BJ (cell line): ENCODE measurements at places on chromosomes 1 and 21.
A peak's percentile ranks its signal among the peaks of the same experiment; 100 is the strongest.

GRCh38 chr1:65206836-65207235, 58.8 kb downstream of the AK4 start:
- no peak for DNase-seq

- no peak for DNase-seq
These were observed 38.8 kb downstream of the EGLN1 start for GRCh38 chr1:231383159-231383860.

DNA sequence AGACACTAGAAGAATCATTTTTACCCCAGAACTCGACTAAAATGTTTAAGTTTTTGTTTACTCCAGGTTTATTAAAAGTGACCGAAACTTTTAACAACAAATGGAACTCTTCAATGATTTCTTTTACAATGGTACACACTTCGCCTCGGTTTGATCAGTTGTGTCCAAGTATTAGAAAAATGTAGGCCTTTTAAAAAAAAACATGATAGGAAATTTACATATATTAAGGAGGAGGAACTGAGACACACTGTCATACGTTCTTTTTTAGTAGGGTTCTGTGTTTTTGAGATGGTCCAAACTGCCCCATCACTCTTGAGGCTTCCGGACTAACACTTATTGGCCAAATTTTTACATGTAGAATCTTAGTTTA, 1.3 kb downstream of the PRDM2 start:
- no peak for DNase-seq

DNA sequence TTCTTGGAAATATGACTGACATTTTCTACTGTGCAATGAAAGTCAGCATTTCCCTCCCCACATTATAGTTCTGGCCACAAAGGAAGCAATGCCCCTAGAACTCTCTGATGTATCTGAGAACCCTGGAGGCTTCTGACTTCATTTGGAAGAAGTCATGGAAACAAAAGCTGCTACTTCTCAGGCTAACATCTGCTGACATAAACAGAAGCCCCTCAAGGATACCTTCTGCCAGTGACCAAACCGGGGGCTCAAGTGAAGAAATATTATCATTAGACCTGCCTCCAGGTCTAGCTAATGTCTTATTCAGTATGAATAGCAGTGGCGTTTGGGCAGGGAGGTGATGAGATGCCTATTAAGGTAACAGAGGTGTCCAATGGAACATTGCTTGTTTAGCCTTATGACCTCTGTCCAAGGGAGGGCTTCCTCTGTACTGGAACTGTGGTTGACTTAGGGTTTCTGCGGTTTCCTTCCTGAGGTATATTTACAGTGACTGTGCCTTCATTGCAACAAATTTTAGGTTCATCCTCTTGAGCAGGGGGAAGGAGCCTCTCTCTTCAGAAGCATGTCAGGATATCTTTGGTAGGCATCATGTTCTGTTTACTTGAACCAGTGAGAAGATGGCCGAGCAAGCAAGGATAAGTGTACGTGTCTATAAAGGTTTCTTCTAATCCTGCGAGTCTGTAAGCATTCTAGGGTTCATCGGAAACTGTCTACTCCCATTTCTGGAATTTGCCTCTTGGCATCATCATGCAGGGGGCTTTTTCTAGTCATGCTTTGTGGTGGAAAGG, 161.7 kb downstream of the PBX1 start:
- DNase-seq: no peak

GRCh38 chr1:238465449-238465848, 574.7 kb upstream of the ZP4 start:
- no peak for DNase-seq

- no peak for DNase-seq
These were observed 115.8 kb upstream of the ZRANB2 start for GRCh38 chr1:71196685-71197084.

DNA sequence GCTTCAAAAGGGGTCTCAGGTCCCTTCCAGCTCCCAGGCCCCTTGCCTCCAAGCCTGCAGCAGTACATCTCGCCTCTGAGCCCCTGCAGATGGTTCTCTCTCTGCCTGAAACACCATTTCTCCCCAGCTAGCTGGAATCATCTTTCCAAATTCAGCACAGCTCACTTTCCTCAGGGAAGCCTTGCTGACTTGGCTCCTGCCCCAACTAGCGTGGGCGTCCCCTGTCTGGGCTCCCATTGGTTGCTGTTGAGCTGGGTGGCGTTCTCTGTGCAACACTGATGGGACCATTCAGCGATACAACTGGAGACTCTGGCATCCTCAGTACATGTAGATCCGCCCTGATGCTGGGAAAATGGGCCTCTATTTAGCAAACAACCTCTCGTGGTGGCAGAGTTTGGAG, 141.3 kb upstream of the IGSF21 start:
- no peak for DNase-seq

DNA sequence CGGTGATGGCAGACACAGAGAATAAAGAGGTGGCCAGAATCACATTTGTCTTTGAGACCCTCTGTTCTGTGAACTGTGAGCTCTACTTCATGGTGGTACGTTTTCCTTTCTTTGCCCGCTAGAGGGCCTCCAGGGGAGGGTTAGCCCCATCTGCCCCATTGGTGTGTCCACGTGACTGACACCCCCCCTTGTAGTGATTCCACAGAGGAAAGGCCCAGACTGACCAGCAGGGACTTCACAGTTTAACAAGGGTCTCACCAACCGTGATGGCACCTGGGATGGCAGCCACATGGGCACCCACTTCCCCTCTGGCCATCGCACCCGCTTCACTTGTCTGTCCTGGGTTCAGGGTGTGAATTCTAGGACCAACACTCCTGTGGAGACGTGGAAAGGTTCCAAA, 22.3 kb upstream of the SARS1 start:
- DNase-seq: no peak

GRCh38 chr1:151246786-151247185, 7.7 kb upstream of the PSMD4 start:
- DNase-seq: no peak

- no peak for DNase-seq
These were observed 445.9 kb downstream of the KIF26B start for GRCh38 chr1:245600658-245601057.

- no peak for DNase-seq
These were observed 45.3 kb downstream of the JAK1 start for GRCh38 chr1:64920941-64921589.

- no peak for DNase-seq
These were observed 35.3 kb downstream of the RGS8 start for GRCh38 chr1:182649041-182649440.

DNA sequence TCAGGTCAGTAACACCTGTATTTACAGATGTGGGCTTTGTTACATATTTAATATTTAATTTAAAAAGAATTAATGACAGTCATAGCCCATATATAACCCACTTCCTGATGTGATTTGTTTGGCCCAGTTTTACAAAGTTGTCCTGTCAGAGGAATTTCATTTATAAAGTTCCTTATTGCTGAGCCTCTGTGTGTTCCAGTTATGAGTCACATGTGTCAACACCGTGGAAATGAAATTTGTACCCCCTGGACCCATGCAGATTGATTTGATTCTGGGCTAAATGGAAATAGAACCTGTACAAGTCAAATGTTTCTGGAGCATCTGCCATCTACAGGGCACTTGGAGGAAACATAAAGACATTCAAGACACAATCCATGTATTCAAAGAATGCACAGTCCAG, 149.2 kb downstream of the CACNA1E start:
- DNase-seq: no peak

GRCh38 chr1:159076438-159077119, at the start of gene AIM2:
AIM2 (minus strand) TSS chr1:159076766; CDS start chr1:159073499, 3,267 bp downstream.
- peak; percentile 53 for DNase-seq

DNA sequence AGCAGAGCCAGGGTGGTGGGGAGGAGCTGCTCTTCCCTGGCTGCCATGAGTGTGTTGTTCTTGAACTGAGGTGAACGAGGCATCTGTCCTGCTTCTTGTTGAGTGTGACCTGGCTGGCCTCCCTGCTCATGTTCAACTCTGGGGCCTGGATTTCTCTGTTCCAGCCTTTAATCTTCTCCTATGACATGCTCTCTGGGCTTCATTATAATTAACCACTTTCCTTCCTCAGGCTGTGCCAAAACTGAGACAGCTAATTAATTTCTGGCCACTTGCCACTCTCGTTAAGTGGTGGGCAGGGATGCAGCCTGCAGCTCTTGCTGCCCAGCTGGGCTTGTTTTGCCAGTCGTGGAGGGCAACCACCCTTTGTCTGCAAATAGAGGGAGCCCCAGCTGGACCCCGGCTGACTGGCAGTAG, 23.3 kb downstream of the OPRD1 start:
- no peak for DNase-seq

GRCh38 chr1:9835404-9835757, 11.6 kb upstream of the CLSTN1 start:
- no peak for DNase-seq

DNA sequence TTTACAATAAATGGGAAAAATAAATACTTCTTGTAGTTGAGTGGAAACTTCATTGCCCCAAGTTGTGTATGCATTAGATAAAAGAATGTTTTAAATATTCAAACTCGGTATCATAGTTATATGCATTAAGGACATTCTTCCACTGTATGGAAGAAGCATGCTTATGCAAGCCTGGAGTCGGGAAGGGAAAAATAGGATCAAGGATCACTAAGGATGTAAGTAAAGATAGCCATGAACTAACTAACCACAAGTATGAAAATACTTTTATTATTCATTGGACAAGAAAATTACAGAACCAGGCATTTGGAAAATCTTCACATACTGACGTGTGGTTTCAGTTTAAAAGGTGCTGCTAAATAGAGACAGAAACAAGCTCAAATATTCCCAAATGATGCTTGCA, 26.9 kb upstream of the DPYD start:
- DNase-seq: no peak

GRCh38 chr1:1892079-1892762, 1.3 kb upstream of the GNB1 start:
- no peak for DNase-seq

DNA sequence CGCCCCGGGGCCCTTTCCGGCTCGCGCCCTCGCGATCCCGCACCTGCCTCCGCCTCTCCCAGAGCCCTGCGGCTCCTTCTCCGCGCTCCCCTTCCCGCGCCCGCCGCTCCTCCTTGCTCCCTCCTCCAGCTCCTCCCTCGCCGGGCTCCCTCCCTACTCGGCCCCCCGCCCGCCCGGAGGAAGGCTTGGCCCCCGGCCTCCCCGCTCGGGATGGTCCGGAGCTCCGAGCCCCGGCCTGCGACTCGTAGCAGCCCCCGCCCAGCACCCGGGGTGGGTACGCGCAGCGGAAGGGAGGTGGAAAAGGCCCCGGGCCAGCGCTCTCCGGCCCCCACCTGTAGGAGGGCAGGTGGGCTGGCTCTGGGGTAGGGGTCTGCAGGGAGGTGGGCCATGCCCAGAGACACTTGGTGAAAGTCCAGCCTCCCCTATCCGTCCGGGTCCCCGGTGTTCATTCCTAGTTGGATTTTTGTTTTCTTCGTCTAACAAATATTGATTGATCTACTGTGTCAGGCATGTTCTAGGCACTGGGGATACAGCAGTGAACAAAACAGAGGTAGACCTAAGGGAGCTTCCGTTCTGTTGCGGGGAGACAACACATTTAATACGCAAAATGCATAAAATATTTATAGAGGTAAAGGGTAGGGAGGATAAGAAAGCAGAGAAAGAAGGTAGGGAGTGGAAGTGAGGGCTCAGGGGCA, at the start of gene HTR1D:
Gene HTR1D, minus strand, starts transcription at position 82 of the 695 bp plus-strand sequence. CDS start 23,283 bp downstream, outside the sequence.
- no peak for DNase-seq

DNA sequence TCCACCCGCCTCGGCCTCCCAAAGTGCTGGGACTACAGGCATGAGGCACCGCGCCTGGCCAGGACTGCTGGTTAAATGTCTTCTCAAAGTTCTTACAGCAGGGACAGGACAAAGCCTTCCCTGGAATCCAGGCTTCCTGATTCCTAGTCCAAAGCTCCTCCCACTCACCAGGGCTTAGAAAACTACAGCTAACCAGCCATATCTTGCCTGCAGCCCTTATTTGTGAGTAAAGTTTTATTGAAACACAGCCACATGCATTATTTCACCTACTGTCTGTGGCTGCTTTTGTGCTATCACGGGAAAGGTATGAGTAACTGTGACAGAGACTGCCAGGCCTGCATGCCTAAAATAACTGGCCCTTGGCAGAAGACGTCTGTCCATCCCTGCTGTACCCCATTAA, 24.4 kb downstream of the TMCO4 start:
- DNase-seq: no peak

DNA sequence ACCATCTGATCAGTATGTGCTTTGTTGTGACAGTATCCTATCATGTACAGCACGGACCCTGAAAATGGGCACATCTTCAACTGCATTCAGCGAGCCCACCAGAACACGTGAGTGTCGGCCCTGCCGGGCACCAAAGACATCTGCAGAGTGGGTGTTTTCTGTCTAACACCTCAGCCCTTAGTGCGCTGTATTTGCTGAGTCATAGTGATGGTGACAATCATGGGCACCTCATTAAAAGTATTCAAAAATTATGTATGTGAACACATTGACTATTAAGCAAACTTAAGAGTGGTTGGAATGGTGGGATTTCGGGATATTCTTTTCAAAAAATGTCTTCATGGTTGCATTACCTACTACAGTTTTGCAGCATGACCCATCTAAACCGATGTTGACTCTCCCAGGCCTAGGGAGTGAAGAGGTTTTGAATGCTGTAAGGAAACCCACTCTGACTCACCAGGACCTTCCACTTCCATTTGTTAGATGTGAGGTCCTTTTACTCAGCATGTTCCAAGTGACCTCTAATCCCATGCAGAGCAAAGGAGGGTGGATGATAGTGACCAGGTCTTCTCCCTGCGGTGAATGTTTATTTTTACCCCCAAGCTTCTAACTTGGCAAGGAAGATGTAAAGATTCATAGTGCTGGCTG, 20.1 kb downstream of the MGST3 start:
- DNase-seq: no peak

GRCh38 chr21:23223882-23224281, 2225.7 kb downstream of the NCAM2 start:
- DNase-seq: no peak

DNA sequence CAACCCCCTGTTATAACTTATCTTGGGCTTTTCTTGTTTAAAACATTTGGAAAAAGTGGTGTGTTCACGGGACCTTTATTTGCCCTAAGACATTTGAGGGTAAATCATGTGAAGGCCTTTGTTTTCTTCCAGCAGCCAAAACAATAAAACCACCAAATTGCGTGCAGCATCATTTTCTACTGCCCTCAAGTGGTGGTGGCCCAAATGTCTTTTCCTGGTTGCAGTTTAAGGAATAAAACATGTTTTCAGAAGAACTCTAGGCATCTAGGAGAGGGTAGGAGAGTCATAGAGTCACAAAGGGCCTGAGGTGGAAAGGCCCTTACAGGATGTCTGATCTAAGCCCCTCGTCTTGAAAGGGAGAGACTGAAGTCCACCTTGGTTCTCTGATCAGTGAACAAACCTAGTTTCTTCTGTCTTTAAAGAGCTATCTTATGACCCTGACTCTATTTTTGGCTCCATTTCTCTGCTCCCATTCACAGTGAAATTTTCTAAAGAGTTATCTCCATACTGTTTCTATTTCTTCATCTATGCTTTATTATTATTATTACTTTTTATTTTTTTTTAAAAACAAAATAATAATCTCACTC, 16.0 kb upstream of the EPS15 start:
- peak; percentile 35 for DNase-seq

DNA sequence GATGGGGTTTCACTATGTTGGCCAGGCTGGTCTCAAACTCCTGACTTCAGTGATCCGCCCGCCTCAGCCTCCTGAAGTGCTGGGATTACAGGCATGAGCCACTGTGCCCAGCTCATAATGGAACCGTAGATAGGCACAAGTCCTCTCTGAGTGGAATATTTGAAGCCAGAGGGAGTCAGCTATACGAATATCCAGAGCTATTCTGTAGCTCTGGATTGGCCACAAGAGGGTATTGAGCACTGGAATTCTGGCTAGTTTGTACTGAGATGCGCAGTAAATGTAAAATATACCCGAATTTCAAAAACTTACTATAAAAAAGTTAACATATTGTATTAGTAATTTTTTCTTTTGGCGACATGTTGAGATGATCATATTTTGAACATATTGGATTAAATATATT, 851 bp upstream of the VPS13D start:
- no peak for DNase-seq
